ENCODE measurements at places on chromosomes 2 and 18.

DNA sequence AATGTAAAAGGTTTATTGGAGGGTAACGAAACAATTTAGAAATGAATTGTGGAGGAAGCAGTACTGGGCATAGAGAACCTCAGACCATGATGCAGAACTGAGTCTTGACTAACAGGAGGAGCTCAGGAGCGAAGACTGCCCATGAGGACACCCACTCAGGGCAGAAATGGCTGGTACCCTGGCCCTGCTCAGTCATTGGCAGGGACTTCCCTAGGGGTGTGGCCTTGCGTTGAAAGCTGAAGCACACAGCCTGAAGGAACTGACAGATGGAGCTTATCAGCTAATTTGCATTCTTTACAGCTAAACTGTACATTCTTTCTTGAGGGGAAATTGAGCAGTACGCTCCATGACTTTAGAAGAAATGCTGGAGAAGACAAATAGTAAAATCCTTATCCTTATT is 57.1 kb downstream of the PDK1 start:
- DNase-seq = no peak

DNA sequence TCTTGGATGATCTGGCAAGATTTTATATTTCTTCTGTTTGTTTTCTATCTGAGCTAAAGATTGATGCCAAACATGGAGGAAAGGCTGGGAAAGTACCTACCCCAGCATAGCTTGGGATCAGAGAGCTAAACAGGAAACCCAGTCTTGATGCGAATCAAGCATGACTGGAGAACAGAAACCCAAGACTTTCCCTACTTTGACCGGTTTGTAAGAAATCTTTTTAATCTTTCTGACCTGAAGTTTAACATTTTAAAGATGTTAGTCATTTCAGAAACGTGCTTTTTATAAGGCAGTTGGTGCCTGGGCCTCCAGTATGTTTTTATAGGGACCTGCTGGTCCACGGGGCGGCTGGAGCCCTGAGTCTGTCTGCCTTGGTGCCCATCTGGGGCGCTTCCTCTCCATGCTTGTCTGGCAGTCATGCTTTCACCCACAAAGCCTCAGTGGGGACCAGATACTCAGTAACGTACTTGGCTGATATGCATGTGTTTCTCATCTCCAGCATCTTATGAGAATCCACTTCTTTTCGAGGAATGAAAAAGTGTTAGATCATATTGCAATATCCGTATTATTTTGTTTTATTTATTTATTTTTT is 266.5 kb downstream of the PTGR3 start:
- DNase-seq = no peak

- no peak for DNase-seq
Observed at GRCh38 chr2:25617948-25618646, 55.3 kb downstream of the DTNB start.

DNA sequence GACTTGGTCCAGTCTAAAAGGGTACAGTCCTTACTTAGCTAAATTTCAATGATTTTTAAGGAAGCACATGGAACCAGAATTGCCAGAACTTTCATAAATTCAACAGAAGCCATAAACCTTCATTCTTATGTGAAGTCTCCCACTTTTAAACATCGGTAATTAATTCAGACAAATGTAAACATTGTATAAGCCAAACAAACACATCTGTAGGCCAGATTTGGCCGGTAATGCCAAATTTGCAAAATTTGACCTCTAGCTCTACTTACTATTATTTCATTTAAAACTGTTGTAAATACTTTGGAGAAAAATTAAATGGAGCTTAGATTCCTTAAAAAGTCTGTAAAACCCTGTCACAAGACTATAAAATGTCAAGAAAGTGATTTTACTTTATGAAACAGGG is 83.2 kb upstream of the GALNT5 start:
- DNase-seq = no peak

DNA sequence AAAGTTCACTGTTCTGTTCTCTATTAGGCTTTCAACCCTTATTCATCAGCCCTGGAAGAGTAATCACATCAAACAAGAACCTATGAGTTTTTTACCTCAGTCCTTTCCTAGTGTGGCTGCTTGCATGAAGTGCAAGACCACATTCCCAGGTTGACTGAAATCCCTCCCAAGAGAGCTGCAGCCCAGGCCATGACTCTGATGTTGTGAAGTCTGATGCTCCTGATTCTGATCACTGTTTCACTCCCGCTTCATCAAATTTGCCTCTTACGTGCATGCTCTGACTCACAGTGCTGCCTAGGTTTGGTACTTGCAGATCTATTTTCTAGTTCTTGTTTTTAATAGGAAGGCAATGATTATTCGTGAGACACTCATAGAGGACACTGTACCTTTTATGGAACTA is 58.2 kb upstream of the DSEL start:
- DNase-seq = no peak

- DNase-seq = no peak
Observed at GRCh38 chr2:88656690-88657089, 29.4 kb upstream of the EIF2AK3 start.

GRCh38 chr18:43735570-43735969 is 458.3 kb upstream of the SYT4 start:
- no peak for DNase-seq
